ENCODE measurements at places on chromosomes 4 and X.

DNA sequence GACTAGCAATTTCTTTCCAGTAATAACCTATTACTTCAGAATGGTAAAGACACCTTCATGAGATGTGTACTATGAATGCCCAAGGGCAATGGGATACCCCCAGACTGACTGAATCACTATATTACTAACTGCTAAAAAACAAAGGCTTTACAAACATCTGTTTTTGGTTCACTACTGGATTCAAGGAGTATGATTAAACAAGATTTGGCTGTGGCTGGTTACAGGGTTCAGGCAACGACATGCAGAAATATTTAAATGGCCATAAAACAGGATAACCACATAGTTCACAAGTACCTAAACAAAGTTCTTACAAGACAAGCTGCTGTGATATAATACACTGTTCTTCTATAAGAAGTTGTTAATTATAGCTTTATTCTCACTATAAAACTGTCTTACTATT is 128.2 kb downstream of the FRYL start:
- DNase-seq = no peak

DNA sequence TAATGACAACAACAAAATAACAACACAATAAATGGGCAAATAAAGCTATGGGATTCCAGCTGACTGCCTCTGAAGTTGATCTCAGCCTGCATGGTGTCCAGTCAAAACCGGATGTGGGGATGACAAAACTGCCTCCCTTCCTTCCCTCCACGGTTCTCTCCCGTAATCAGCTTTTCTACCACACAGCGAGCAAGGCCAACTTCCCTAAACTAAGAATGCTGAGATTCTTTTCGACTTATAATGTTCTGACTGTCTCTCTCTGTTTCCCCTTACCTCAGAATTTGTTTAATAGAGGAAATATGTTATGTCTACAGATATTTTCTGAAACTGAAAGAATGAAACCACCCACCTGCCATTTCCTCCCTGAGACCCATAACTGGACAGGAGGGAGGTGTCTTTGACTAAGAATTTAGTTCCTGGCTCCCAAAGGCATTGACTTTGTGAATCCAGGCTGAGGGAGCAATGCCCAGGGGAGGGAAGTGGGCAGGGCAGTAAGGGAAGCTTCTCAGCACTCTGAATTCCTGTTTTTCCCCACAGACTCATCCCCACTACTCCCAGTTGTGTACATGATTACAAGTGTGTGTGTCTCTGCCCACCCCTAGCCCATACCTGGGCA is 1.0 kb upstream of the TLR1 start:
- DNase-seq = no peak

GRCh38 chrX:1486177-1486576 is 33.5 kb upstream of the ASMTL start:
- no peak for DNase-seq

DNA sequence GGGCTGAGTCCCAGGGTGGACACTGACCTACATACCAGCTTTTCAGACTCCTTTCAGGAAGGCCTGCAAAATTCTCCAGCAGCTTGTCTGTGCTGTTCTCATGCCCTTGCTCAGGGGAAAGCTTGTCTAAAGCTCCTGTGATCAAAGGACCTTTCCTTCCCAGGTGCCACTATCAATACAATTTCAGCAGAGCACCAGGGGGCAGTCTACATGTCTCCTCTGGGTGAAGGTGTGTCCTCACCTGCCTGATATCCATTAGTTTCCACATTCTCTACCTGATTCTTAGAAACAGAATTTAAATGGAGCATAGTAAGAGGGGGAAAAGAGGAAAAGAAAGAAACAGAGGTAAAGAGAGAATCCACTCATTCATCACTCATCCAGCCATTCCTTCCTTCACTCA is 114.2 kb downstream of the PPARGC1A start:
- no peak for DNase-seq

DNA sequence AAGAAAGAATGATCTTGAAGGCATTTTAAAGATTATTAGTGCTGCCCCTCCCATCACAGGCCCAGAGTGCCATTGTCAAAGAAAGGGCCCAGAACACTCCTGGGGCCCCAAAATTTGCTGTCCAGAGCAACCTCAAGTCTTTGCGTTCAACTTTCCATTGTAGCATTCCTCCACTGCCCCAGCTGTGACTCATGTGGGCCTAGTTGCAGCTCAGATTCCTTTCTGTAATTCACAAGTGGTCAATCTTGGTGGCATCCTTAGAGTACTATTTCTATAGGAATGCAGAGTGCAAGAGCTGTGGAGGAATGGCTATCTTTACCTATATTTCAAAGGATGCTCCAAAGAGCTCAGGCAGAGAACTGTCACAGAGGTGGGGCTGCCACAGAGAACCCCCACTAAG is 1500.8 kb upstream of the IGFBP7 start:
- DNase-seq = no peak

DNA sequence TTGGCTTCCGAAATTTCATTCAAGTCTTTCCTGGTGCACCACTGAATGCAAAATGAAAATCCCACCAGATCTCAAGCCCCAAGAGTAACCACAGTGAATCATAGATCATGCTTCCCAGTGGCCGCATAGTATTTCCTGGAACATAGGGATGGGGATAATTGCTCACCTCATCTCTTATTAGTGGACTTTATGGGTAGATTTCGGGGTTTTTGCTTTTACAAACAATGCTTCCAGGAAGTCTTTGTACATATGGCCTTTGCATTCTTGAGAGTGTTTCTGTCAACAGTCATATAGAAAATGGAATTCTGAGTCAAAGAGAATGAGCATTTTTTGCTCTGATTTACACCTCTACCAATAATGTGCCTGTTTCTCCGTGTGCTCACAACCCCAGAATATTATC is 53.4 kb downstream of the PPEF2 start:
- no peak for DNase-seq

GRCh38 chr4:96473246-96473645 is 633.4 kb downstream of the PDHA2 start:
- DNase-seq = no peak

DNA sequence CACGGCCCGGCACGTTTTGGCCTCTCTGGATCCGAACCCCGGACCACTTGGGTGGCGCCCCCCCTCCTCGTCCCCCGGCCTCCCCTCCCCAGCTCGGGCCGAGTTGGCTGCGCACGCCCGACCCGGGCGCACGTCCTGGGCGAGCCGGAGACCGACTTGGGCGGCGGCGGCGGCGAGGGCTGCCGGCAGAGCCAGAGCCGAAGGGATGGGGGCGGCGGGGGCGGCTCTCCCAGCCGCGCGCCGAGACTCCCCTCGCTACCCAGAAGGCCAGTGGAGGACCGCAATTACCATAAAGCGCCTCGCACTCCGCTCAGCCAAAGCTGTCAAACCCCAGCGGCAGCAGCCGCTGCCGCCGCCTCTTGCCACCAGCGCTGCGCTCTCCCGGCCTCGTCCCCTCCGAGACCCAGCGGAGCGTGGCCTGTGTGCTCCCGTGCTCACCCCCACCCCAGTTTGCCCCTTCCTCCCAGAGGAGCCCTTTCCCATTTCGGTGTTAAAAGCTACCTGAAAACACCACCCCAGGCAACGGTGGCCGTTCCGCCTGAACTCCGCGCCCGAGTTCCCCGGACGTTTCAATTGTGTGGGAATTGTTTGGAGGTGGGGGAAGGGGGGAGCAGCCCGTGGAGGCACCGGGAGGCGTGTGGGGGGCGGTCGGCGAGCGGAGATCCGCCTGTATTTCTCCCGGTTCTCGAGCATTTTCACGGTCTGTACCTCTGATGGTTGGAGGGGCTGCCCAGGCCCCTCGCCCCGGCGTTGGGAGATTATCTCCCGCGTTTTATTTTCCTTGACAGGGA is 701 bp upstream of the BCOR start:
- DNase-seq = peak; percentile 42

DNA sequence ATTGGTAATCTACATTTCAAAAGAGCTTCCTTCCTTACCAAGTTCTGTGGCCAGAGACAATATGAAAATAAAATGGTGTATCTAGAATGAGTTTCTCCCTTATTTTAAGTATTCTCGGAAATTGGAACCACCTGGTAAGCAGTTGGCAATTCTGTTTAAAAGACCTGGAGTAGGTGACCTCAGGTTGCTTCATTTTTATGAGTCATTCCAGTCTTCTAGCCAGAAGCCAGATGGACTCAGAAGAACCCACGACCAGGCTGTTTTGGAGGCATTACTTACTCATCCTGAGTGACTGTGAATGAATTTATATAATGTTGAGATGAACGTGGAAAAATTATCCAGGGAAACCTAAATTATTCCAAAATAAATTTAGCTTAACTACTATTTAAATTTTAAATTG is 9.1 kb downstream of the BMPR1B start:
- no peak for DNase-seq

GRCh38 chr4:108560616-108561015 is 59.8 kb upstream of the RPL34 start:
- no peak for DNase-seq

- DNase-seq = no peak
These were observed 48.3 kb upstream of the MAB21L2 start for GRCh38 chr4:150533673-150534072.

GRCh38 chrX:47145395-47146120 is 537 bp downstream of the RBM10 start:
- no peak for DNase-seq

DNA sequence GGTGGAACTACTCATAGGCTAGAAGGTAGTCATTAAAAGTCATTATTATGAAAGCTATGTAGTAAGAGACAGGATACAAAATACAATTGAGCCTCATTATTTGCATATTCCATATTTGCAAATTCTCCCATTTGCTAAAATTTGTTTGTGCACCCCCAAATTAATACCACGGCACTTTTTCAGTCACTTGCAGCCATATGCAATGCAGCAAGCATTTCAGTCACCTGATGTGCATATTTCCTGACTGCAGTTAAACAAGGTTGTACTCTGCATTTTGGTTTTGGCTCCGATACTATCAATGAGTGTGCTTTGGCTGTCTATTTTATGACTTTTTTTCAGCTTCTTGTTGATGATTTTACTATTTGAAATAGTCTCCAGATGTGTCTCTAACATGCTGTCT is 62.9 kb downstream of the ZNF330 start:
- no peak for DNase-seq

- no peak for DNase-seq
These were observed 1.8 kb downstream of the CENPU start for GRCh38 chr4:184732126-184732525.

DNA sequence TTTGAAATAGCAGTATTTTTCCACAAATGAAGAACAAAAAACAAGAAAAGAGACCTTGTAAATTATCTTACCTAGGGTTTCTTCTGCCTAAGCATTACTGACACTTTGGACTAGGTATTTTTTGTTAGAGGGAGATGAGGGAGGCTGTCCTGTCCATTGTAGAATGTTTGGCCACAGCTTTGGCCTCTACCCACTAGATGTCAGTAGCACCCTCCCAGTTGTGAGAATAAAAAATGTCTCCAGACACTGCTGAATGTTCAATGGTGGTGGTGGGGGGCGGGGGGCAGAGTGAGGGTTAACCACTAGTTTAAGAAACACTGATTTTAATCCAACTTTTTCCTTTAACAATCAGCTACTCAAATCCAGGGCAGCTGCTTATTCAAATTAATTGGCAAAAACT is 25.8 kb downstream of the OTUD4 start:
- no peak for DNase-seq

DNA sequence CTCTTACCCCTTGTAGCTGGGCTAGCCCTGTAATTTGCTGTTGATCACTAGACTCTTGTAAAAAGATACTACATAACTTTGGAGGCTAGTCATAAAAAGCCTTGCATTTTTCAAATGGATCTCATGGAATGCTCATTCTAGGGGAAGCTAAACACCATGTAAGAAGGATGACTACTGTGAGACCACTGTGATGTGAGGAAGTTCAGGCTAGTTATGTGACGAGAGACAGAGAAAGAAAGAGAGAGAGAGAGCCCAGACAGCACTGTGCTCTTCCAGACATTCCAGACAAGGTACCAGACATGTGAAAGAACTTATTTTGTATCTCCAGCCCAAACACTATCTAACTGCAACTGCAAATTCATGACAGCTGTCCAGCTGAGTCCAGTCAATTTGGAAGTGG is 404.6 kb upstream of the PITX2 start:
- no peak for DNase-seq

DNA sequence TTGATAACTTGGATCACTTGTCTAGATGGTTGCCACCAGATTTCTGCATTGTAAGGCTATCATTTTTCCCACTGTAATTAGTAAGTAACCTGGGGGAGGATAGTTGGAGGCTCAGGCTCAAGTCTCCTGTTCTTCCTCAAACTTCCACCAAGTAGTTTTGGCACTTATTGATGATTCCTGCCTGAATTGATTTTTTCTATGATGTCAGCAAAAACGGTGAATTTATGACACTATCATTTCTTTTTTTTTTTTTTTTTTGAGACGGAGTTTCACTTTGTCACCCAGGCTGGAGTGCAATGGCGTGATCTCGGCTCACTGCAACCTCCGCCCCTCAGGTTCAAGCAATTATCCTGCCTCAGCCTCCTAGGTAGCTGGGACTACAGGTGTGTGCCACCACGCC is 12.4 kb downstream of the TMSB4X start:
- no peak for DNase-seq

GRCh38 chr4:118817178-118817930 is 18.6 kb downstream of the SEC24D start:
- no peak for DNase-seq

DNA sequence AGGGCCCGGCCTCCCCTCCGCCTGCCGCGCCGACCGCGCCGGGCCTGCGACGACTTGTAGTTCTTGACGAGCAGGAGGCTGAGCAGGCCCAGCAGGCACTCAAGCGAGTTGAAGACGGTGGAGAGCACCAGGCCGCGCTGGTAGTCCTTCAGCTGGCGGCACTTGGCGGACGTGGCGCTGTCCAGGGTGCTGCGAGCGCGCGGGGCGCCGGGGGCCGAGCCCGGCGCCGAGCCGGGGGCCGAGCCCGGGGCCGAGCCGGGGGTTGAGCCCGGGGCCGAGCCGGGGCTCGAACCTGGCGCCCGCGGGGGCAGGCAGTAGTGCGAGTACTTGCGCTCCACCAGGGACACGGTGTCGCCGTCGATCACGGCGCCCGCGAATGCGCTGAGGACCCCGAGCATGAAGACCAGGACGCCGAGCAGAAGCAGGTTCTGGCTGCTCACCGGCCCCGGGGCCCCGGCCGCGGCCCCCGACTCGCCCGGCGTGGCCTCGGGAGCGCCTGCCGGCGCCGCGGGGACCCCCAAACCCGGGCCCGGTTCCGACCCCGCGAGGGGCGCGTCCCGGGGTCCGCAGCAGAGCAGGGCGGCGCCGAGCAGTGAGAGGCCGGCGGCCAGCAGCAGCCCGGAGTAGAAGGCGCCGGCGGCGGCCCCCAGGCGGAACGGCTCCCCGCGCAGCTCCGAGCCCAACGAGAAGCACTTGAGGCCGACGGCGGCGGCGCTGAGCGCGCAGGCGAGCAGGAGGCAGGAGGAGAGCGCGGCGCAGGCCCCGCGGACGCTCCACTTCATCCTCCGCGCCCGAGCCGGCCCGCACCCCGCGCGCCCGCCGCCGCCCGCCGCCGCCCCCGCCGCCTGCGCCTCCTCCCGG is 584 bp downstream of the TMEM271 start:
- DNase-seq = no peak
